Heart left ventricle (tissue), 16 donors: ENCODE measurements at places on chromosomes 4 and X. TPM values are rescaled to one million over a fixed set of nuclear protein-coding genes. Genes with fewer than 3 reads are reported as not detected.

The PYURF gene
- 47.8 TPM for total RNA-seq

The SSX4B gene
- total RNA-seq = not detected

The ATOH1 gene
- not detected for total RNA-seq

The AKAP4 gene
- total RNA-seq = not detected

The FMR1NB gene
- not detected for total RNA-seq

The RIPPLY1 gene
- not detected for total RNA-seq

The ADAMTS3 gene
- 0.13 TPM for total RNA-seq

The HSD17B10 gene
- total RNA-seq = 111 TPM

The TASL gene
- total RNA-seq = not detected

The RNF128 gene
- 0.36 TPM for total RNA-seq

The USP17L19 gene
- total RNA-seq = not detected

The EFNB1 gene
- 36.1 TPM for total RNA-seq

The CTAG2 gene
- total RNA-seq = 0.61 TPM

The TMEM255A gene
- total RNA-seq = 0.38 TPM

The NKX6-1 gene
- total RNA-seq = not detected

The SLC6A14 gene
- total RNA-seq = not detected

The UBE2K gene
- total RNA-seq = 49.9 TPM

The SPANXN4 gene
- not detected for total RNA-seq

The RASL11B gene
- total RNA-seq = 5.5 TPM

The GLRA2 gene
- total RNA-seq = not detected

The CENPI gene
- 0.30 TPM for total RNA-seq

The MAGEC3 gene
- total RNA-seq = not detected

The SPOCK3 gene
- total RNA-seq = 1.7 TPM

The CNOT6L gene
- total RNA-seq = 18.6 TPM

The LRCH2 gene
- total RNA-seq = 1.7 TPM

The SGCB gene
- 53.5 TPM for total RNA-seq

The KLHL13 gene
- 7.2 TPM for total RNA-seq

The HAND2 gene
- 140 TPM for total RNA-seq

The CXCL13 gene
- not detected for total RNA-seq

The F8A2 gene
- not detected for total RNA-seq

The TCEAL9 gene
- 22.5 TPM for total RNA-seq

The SPIN2A gene
- total RNA-seq = 0.29 TPM

The ABLIM2 gene
- total RNA-seq = 14.3 TPM

The LRP2BP gene
- total RNA-seq = 1.4 TPM

The VEGFC gene
- total RNA-seq = 7.9 TPM

The DOK7 gene
- total RNA-seq = 35.0 TPM

The HMX1 gene
- 0.25 TPM for total RNA-seq

The DUX4 gene
- not detected for total RNA-seq

The MND1 gene
- 0.30 TPM for total RNA-seq

The VSIG4 gene
- 4.7 TPM for total RNA-seq

The SPIN3 gene
- total RNA-seq = 6.0 TPM

The AFP gene
- total RNA-seq = not detected

The PASD1 gene
- total RNA-seq = not detected

The MCF2 gene
- not detected for total RNA-seq

The COL4A6 gene
- total RNA-seq = 7.7 TPM

The CXorf65 gene
- not detected for total RNA-seq

The LRAT gene
- not detected for total RNA-seq

The PAGE2B gene
- total RNA-seq = not detected

The NSG1 gene
- 19.7 TPM for total RNA-seq

The LIMCH1 gene
- total RNA-seq = 345 TPM

The SORCS2 gene
- 3.2 TPM for total RNA-seq

The POU4F2 gene
- not detected for total RNA-seq

The CXCL8 gene
- not detected for total RNA-seq

The DGAT2L6 gene
- not detected for total RNA-seq

The HSD17B11 gene
- 9.9 TPM for total RNA-seq
